ENCODE measurements at places on chromosomes 2 and 18.

- DNase-seq, result no peak
These were observed 43.4 kb downstream of the COLEC12 start for GRCh38 chr18:457140-457519.

GRCh38 chr2:136133586-136133985 is 15.6 kb upstream of the CXCR4 start:
- no peak for DNase-seq

DNA sequence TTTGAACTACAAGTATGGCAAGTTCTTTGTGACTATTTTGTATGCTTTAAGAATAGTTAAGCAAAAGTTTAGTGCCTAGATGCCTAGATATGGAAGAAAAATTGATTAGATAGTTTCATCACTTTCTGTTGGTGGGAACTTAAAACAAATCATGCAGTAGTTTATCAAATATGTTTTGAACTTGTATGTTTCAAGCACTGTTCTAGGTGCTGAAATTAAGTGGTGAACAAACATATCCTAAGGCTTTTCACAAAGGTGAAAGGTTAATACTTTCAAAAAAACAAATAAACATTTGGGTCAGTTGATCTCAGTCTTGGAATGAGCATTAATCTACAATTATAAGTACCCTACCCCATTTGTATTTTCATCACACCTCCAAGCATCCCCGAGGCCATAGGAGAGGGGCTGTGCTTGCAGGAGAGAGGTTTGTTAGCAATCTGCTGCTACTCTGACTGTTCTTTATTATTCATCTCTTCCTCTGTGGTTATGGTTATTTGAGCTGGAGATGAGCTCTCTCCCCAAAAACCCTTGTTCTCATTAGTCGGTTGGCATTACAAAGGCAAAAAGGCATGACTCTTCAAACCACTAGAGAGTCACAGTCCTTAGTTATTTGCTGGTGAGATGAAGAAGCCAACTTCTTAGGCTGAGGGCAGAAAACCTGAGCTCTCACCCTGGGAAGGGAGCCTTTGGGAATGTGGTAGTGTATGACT is 103.9 kb upstream of the FHL2 start:
- no peak for DNase-seq

- peak; percentile 30 for DNase-seq
These were observed 6.7 kb upstream of the ADCY3 start for GRCh38 chr2:24926602-24927252.

DNA sequence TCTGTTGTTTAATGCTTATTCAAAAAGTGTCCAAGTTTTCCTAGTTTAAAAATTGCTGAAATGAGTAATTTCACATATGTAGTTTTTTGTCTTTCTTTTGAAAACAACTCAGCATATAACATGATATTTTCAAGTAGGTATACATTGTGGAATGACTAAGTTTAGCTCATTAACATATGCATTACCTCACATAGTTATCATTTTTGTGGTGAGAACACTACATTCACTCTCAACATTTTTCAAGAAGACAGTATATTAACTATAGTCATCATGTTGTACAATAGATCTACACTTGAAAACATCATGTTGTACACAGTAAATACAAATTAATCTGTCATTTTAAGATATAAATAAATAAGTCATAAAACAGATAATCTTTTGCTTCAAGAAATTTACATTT is 340.0 kb downstream of the CCDC85A start:
- DNase-seq, result no peak

- no peak for DNase-seq
These were observed 95.0 kb downstream of the PRPF40A start for GRCh38 chr2:152622219-152622618.

DNA sequence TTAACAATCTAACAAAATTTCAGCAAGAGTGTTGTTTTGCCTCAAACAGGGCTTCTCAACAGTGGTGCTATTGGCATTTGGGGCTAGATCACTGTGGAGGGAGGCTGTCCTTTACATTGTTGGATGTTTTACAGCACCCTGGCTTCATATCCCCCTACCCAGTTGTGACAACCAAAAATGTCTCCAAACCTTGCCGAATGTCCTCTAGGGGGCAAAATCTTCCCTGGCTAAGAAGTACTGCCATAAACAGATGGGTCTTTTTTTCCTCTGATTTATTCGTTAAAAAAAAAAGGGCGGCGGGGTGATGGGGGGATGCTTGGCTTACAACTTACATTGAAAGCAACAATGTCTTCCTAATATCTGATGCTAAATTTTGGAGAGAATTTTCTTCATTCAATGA is 207.6 kb upstream of the CCDC150 start:
- no peak for DNase-seq

GRCh38 chr2:70826696-70827350 is 6.4 kb upstream of the CLEC4F start:
- no peak for DNase-seq

DNA sequence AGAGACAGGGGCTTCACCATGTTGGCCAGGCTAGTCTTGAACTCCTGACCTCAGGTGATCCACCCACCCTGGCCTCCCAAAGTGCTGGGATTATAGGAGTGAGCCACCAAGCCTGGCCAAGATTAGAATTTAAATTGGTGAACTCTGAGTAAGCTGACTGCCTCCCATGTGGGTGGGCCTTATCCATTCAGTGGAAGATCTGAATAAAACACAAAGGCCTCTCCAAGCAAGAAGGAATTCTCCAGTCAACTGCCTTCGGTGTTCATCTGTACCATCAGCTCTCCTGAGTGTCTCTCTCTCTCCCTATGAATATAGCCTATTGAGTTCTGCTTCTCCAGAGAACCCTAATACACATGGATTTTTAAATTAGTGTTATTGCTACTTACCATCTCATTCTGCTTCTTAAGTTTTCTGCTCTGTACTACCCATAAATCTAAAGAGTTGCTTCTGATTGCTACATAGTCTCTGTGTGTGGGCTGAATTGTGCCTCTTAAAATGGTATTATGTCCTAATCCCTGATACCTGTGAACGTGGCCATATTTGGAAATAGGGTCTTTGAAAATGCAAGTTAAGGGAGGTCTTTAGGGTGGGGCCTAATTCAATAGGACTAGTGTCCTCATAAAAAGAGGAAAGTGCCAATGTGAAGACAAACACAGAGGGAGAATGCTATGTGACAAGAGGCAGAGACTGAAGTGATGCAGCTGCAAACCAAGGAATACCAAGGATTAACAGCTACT is 36.3 kb downstream of the FBXO11 start:
- DNase-seq, result no peak

DNA sequence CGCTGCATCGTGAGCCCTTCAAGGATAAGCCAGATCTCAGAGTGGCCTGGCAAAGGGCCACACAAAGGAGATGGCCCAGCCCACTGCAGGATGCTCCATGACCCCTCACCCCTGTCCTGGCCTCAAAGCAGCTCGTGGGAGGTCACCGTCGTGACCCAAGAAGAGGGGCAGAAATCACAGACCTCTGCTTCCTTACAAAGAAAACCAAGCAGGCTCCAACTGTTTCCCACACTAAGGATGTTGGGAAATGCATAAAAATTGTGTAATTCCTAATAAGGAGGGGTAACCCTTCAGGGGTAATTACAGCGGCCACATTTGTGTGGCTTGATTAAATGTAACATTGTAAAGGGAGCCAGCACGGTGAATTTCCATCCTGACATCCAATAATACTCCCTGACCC is 102.3 kb downstream of the BOD1L2 start:
- DNase-seq, result no peak

DNA sequence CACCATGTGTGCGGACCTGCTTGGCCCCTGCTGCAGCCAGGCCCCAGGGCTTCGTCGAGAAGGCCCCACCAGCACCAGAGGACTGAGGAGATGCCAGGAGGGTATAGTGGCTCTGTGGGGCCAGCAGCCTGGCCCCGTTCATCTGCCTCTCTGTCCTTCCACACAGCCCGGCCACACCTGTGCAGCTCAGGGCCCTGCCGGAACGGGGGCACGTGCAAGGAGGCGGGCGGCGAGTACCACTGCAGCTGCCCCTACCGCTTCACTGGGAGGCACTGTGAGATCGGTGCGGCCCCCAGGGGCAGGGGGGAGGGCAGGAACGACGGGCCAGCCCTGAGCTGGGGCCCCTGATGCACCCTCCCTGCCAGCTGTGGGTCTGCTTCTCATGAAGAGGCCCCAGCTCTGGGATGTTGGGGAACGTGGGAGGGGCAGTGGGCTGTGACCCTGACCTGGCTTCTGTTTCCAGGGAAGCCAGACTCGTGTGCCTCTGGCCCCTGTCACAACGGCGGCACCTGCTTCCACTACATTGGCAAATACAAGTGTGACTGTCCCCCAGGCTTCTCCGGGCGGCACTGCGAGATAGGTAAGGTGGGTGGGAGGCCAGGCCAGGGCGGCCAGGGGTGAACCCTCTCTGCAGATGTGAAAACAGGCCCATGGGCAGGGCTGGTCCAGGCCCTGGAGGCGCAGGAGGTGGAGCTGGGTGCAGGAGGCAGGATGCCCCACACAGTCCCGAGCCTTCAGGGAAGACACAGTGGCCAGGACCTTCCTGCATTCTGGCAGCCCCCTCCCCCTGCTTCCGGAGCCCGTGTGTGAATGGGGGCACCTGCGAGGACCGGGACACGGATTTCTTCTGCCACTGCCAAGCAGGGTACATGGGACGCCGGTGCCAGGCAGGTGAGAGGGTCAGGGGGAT is 50.3 kb downstream of the MTERF4 start:
- no peak for DNase-seq

DNA sequence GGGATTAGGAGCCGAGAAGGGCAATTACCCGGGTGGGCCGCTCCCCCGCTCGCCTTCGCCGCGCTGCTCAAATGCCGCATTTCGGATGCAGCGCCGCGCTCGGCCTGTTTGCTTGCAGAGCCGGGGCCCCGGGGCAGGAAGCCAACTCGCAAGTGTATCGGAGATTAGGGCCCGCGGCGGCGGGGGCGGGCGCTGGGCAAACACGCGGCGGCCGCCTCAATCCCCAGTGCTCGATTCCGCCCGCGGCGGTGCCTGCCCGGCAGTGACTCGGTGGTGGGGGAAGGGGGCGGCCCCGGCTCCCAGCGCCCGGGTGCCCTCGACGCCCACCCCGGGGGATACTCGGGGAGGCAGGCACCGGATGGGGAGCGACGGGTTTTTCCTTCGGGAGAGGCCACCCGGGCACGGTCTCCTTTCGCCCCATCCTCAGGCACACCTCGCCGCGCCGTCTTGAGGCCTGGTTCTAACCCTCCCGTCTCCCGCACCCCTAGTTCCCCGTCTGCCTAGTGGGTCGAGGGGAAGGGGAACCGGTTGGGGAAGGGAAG is 26.6 kb upstream of the NOTO start:
- peak; percentile 58 for DNase-seq

- no peak for DNase-seq
These were observed 1.2 kb upstream of the EMX1 start for GRCh38 chr2:72915907-72916742.

DNA sequence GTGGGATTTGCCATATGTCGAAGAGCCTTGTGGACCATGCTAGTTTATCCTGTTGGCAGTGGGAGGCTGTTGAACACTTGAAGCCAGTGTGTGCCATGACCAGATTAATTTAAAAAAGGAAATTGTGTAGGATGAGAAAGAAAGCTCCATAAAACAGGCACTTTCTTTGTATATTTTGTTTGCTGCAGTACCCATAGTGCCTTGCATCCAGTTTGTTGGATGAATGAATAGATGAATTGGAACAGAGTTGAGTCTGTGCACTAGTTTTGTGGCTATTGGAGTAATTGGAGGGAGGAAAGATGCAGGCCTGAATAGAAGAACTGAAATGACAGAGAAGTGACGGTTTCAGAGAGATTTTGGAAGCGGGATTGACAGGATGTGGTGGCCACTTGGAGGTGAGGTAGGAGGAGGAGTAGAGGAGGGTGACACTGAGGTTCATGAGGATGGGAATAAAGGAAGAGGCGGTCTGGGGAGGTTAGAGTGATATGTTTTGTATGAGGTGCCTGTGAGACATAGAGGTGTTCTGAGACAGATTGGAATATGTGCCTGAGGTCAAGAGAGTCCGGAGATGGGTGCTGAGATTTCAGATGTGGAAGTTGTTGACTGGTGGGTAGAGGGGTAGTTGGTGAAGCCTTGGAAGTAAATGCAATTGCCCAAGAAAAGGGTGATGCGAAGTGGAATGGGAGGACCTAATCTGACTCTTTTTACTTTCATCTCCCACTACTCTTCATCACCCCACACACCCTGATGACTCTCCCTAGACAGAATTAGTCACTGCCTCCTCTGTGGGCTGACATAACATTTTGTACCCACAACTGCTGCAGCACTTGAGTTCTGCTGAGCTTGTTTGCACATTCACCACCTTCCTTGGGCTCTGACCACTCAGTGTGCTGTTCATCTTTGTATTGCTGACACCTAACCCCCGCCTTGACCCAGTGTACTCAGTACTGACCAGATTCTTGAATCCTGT is 5.1 kb downstream of the DGUOK start:
- DNase-seq, result peak; percentile 16

- DNase-seq, result no peak
These were observed 99.7 kb downstream of the ICA1L start for GRCh38 chr2:202771741-202772460.

GRCh38 chr2:88599527-88599926 is 27.7 kb downstream of the EIF2AK3 start:
- no peak for DNase-seq

- no peak for DNase-seq
These were observed 7.4 kb upstream of the MTERF4 start for GRCh38 chr2:241109210-241110088.

DNA sequence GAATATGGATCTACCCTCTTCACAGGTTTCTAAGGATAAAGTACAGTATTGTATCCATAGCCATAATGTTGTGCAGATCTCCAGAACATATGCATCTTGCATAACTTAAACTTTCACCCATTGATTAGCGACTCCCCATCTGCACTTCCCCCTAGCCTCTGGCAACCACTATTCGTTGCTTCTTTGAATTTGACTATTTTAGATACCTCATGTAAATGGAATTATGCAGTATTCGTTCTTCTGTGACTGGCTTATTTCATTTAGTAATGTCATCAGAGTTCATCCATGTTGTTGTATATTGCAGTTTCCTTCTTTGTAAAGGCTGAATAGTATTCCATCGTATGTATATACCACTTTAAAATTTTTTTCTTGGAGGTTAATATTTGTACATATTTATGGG is 128.9 kb downstream of the SMAD7 start:
- no peak for DNase-seq

GRCh38 chr2:46073540-46074046 is 223.6 kb upstream of the EPAS1 start:
- no peak for DNase-seq

DNA sequence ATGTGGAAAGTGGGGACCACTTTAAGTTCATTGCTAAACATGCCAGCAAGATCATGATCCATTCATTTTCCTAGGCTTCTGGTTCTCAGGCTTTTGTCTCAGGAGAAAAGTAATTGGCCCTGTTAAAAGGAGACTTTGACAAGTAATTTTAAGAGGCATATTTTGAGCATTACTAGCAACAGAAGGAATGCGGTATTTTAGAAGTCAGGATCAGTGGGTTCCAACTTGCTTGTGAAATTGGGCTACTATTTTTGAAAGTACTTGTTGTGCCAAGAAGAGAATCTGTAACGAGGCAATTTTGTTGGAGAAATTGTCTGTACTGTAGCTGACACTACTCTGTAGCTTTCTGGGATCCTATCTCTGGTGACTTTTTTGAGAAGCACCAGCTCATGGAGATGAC is 59.4 kb downstream of the CERS6 start:
- no peak for DNase-seq

Measured in stimulated activated CD8-positive, alpha-beta memory T cell treated with anti-CD3 and anti-CD28 coated beads, Interleukin-2, amount 100 ng/mL, for 48 hours (primary cell).